NCI-H1092 (cell line): ENCODE measurements at places on chromosomes 7 and 10.

DNA sequence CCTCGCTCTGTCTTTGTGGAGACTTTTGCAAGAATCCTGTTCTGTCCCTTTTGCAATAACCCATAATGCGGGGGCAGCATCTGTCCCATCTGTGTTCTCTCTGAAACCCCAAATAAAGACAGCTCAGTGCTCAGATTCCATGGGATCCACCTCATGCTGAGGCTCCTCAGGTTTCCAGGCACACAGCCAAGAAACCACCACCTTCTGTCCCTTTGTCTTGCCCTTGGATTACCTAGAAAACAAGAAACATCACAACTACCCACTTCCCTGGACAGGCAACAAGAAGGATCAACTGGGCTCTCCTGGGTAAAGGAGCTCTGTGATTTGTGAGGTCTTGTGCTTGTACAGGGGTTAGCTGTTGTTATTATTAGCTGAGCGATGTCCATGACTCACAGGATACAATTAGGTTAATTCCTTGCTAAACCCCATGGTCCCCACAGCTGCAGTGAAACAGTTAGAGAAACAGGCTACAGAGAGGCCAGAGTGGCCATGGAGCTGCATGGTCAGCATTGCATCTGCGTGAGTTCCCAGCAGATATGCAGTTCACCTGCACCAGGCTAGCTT, 50.2 kb downstream of the CXCL12 start:
- DNase-seq, result no peak

DNA sequence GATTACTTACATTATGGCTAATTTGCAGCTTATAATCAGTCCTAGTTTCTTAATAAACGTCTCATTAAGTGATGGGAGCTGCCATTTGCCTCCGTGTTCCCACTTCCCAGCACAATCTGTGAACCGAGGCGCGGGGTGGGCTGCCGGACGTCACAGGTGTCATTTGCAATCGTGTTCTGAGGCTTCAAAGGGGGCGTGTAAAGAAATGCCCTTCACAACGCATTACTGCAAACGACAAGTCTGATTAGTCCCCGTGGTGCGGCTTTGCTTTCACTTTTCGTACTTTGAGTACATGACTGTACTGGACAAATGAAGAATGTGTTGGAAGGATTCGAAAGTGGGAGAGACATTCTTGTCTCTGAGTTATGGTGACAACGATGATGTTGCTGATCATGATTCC, 614.2 kb upstream of the ADARB2 start:
- no peak for DNase-seq

DNA sequence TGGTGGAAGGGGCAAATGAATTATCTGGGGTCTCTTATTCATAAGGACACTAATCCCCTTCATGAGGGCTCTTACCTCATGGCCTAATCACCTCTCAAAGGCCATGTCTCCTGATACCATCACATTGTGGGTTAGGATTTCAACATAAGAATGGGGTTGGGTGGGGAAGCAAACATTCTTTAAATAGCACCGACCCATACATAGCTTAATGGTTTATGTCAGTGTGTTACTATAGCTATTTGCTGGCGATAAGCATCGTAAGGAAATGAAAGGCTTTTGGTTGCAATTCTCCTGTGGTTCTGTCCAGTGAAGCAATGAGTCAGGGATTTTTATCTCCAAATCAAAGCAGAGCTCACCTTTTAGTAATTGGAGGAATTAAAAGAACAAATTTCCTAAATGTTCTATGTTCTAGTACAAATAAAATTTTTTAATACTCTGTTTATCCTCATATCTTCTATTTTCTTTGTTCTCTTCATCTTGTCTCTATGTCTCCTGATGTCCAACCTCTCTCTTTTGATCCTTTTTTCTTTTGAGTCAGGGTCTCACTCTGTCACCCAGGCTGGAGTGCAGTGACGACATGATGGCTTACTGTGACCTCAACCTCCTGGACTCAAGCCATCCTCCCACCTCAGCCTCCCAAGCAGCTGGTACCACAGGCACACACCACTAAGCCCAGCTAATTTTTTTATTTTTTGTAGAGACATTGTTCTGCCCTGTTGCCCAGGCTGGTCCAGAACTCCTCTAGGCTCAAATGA, 57.0 kb upstream of the GLCCI1 start:
- DNase-seq, result no peak

DNA sequence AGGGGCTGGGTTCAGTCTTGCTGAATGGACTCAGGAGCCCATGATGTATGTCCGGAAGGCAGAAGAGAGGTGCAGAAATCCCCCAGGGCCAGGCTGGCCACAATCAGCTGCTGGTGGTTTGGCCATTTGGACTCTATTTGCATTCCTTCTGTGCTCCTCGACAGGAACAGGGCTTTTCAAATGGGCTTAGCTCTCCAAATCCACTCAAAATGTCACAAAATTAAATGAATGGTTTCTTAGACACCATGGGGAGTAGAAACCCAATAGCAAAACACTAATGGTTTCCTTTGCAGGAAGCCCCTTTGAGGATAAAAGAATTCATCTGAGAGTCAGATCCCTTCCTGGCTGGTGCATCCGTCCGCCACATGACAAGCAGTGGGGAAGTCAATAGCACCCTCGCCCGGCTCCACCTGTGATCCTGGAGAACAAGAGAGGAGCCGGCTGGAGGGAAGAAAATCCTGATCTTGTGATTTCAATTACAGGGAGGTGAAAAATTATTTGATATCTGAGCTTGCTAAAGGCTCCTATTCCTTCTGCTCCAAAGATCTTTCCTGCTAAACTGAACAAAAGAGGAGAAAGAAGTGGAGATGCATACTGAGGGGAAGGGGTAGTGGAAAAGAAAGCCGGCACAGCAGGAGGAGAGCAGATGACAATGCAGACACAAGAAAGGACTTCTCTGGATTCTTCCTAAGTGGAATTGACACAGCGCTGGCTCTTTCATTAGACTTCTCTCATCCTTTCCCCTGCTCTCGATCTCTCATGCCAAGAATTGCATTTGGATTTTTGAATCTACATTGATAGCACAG, 190.7 kb downstream of the C7orf25 start:
- DNase-seq, result no peak

DNA sequence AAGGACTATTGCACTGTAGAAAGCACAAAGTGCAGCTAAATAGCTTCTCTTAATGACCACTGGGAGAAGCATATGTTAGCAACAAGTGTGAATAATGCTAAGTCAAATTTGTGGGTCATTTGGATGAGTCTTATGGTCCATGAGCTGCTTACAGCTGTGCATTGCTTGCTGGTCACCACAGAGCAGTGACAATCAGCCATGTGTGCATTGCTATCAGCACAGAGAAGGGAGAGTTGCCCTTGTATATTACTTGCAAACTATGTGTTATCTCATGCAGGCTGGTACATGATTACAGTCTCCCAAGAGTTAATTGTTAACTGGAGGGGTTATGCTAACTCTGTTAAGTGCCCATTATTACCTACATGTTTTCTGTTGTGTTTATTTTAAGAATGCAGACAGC, 25.7 kb downstream of the MRPS33 start:
- DNase-seq, result no peak

- DNase-seq, result no peak
Observed at GRCh38 chr10:25457552-25457951, 282.8 kb downstream of the GPR158 start.

DNA sequence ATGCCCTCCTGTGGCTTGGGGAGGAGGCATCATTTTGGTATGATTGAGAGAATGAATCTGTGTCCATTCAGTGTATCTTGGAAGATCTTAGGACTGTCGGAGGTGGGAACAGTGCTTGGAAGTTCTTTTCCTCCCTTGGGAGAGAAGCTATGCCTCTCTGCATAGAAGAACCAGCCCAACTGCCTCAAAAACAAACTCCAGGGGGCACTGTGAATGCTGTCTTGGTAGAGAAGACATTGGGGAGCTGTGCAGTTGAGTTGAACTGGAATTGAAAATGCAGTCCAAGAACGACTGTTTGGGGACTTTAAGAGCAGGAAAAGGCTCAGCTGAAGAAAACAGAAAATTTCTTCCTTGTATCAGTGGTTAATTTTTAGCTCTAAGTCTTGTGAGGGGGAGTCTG, 4.9 kb upstream of the GJD4 start:
- no peak for DNase-seq

- no peak for DNase-seq
Observed at GRCh38 chr7:21972397-21972784, 26.7 kb upstream of the CDCA7L start.

GRCh38 chr10:63145782-63146181, 12.7 kb downstream of the NRBF2 start:
- DNase-seq, result no peak

DNA sequence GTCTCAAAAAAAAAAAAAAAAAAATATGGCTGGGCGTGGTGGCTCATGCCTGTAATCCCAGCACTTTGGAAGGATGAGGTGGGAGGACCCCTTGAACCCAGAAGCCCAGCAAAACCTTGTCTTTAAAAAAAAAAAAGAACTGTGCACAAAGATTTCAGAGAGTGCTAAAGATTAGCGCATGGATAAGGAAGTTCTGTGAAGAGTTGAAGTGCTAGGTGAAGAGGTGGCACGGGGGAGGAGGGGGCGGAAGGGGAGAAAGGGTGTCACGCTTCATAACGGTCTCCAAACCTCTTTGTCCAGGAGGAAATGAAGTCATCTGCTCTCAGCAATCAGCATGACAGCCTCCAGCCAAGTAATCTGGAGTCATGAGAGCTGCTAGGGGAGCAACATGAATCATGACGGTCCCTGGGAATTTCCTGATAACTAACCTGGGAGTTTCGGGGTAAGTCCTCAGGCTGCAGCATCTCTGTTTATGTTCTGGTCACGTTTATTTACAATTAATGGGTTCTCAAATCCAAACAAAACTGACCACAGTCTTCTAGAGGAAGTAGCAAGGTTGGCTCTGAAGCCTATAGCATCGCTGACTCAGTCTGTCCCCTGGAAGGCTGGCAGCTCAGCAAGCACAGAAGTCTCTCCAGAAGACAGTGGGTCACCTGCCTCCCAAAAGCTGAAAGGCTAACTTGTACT, 1.9 kb upstream of the PLAU start:
- no peak for DNase-seq

DNA sequence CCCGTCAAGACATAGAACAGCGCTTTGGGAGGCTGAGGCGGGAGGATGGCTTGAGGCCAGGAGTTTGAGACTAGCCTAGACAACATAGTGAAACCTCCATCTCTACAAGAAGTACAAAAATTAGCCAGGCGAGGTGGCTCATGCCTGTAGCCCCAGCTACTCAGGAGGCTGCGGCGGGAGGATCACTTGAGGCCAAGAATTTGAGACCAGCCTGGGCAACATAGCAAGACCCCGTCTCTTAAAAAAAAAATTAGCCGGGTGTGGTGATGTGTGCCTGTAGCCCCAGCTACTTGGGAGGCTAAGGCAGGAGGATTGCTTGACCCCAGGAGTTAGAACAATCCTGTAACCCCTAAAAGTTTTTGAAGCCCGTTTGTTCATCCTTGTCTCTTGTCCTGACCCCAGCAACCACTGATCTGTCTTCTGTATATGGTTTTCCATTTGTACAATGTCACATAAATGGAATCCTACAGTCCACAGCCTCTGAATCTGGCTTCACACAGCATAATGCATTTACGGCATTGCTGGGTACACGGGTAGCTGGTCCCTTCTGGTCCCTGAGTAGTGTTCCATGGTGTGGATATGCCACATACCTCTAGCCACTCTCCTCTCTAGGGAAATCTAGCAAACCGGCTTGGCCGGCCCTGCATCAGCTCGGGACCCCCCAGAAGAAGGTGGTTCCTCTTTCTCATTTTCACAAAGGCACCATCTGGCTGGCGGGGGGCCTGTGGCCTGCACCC, 8.4 kb downstream of the GTF2IRD1 start:
- no peak for DNase-seq

GRCh38 chr7:67631476-67631875, 634.8 kb downstream of the TYW1 start:
- DNase-seq, result no peak

- no peak for DNase-seq
Observed at GRCh38 chr7:135233570-135233969, at the start of gene STRA8. TSS of gene STRA8 (plus strand) at chr7:135233838. CDS start at chr7:135240525, 6,687 bp downstream.

GRCh38 chr10:86049442-86049841, 317.2 kb downstream of the GRID1 start:
- DNase-seq, result no peak

DNA sequence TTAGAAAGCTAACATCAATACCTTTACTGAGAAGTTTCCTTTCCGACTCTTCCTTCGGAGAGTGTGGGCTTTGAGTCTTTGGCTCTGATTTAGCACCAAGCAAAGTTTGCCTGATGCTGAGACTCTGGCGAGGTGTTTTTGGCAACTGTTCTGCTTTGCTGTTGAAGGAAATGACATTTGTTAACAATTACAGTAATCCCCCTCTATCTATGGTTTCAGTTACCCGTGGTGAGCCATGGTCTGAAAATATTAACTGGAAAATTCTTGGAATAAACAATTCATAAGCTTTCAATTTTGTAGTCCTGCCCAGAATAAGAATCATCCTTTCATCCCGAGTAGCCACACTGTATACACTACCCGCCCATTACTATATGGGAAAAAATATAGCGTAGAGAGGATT, 126.3 kb downstream of the ARHGAP21 start:
- no peak for DNase-seq

GRCh38 chr7:49564379-49564714, 209.1 kb upstream of the VWC2 start:
- no peak for DNase-seq

- DNase-seq, result no peak
Observed at GRCh38 chr7:78675511-78675910, 778.0 kb downstream of the MAGI2 start.

GRCh38 chr7:23275912-23276311, 23.2 kb upstream of the MALSU1 start:
- no peak for DNase-seq

DNA sequence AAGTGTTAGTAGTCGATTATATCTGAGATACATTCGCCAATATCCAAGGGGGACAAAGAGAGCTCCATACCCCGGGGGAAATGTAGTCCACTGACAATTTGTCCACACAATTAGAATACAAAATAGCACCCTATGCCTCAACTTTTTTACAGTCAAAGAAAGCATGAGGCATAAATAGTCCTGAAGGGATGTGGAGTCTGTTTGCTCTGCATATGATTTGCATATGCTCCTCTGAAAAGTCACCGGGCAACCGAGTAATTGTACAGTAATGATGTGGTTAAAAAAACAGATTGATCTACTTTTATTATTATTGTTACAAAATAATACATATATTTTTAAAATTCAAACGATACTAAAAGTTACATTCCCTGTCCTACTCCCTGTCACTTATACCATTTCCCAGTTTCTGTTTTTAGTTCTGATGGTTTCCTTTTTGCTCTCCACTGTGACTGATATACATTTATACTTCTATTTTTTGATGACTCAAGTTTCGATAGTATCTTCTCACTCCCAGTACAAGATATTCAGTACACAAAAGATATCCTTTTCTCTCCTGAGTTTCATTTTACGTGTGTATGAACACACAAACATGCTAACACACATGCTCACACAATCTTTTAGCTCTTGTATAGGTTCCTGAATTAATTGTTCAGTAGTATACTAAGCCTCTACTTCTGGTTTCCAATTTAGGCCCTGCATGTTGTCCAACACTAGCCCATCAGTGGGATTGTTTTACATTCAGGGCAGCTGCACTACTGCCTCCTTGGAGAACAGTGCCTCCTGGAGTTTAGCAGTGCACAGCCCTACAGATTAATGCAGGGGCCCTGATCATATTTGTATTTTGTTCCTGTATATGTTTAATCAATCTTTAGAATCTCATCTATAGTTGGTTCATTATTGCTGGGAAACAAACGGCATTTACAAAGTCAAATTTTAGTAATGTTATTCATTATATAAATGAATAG, 130.9 kb downstream of the TES start:
- no peak for DNase-seq

- no peak for DNase-seq
Observed at GRCh38 chr10:132616170-132616995, 78.8 kb downstream of the INPP5A start.
